ENCODE measurements at places on chromosomes 4 and X. TPM values are rescaled to one million over a fixed set of nuclear protein-coding genes. Genes with fewer than 3 reads are reported as not detected.

DNA sequence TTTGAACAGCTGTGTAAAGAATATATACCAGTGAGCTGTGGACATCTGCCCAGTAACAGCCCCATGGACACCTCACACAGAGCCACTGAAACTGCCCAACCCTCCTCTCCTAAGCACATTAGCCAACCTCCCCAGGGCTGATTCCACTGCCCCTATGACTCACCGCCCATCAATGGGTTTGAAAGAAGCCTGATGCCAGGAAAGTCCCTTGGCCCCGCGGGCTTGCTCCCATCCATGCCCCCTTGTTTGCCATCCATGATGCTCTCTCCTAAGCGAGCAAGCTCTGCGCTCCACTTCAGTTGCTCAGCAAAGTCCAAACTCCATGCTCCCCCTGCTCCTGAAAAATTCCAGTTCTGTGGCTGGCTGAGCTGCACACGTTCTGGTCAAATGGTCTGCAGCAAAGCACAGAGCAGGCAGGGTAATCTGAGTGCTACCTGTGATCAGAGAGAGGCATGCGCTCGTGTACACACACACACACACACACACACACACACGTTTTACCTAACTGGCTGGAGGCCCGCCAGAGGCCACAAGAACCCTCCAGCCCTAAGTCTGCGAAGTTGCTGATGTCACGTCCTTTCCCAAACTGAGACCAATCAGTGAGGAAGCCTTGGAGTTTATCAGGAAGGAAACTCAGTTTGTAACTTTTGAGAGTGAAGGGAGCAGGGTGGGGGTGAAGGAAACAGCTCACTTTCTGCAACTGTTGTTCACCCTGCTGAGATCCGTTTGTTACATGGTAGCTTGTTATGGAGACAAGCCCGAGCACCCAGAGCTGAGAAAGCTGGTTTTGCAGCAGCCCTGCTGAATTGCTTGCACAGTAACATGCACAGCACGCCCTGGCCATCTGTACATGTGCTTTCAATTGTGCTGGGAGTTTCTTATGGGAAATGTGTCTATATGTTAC lies at the start of gene ASB9:
Gene ASB9, minus strand, starts transcription at position 466 of the 904 bp plus-strand sequence. Its CDS starts 209 bp downstream, at position 257.
- peak; percentile 38 for DNase-seq

DNA sequence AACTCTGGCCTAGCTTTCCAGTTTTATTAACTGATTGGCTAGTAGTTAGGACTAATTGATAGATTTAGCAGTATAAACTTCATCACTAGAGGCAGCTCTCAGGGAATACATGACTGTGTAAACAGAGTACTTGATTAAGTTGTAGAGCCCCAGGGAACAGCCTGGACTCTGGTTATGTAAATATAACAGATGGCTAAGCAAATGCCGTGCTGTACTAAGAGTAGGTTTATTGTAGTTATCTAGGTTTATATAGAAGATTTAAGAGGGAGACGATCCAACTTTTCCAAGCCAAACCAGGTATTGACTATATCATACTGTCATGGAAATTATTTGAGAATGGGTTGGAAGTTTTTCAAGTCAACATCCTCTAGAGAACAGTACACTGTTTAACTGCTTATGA lies 463.4 kb upstream of the GRID2 start:
- no peak for DNase-seq

GRCh38 chr4:13992041-13992440 lies 364.5 kb upstream of the BOD1L1 start:
- no peak for DNase-seq

DNA sequence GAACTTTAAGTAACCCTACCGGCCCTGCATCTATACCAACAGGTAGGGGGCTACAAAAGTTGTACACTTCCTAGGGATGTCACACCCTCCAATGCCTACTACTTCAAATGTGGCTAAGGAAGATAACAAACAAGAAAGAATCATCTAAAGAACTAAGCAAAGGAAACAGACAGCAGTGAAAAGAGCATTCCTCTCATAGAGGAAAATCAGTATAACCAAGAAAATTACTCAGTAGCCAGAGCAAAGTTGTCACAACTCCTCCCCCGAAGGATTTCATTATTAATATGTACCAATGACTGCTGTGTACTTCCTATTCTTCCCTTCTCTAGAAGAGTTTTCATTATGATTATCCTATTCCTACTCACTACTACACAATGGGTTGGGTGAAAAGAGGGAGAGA lies 12.6 kb downstream of the ANKRD17 start:
- no peak for DNase-seq

Gene PALLD
- polyA plus RNA-seq = 171 TPM

GRCh38 chr4:36601864-36602495 lies 320.6 kb downstream of the DTHD1 start:
- no peak for DNase-seq

DNA sequence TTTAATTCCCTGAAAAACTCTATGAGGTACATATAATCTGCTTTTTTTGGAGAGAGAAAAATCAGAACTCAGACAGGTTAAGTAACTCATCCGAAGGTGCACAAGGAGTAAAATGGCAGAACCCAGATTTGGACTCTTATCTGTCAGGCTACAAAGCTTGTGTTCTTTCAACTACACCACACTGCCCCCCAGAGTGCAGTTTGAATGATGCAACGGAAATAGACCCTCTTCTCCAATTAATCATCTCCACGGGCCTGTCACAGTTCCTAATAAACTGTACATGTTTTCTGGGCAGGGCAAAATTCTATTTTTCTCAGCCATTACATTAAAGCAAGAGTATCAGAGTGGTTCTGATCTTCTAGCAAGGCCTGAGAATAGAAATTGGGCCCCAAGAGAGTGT lies 35.3 kb upstream of the DCX start:
- no peak for DNase-seq

- no peak for DNase-seq
These were observed 131.8 kb downstream of the GLRA3 start for GRCh38 chr4:174697202-174697601.

Gene RAB33A
- 0.85 TPM for polyA plus RNA-seq

GRCh38 chr4:78544678-78545077 lies 6.9 kb upstream of the ANXA3 start:
- no peak for DNase-seq

Gene ACOT9
- 45.9 TPM for polyA plus RNA-seq

Gene POF1B
- 0.36 TPM for polyA plus RNA-seq

GRCh38 chrX:118215346-118215745 lies 98.7 kb upstream of the KLHL13 start:
- DNase-seq = no peak

Gene GABRG1
- 0.14 TPM for polyA plus RNA-seq

Gene UGT2B28
- 0.13 TPM for polyA plus RNA-seq

Gene ARSH
- not detected for polyA plus RNA-seq

- DNase-seq = no peak
These were observed 500.5 kb upstream of the FTHL17 start for GRCh38 chrX:31572360-31572759.

Gene TBC1D9
- polyA plus RNA-seq = 60.2 TPM

Gene GPR82
- 0.08 TPM for polyA plus RNA-seq

GRCh38 chrX:43557792-43558191 lies 98.3 kb upstream of the MAOA start:
- peak; percentile 34 for DNase-seq

GRCh38 chr4:184280591-184281071 lies 63.0 kb upstream of the ENPP6 start:
- no peak for DNase-seq

Gene GABRB1
- 0.78 TPM for polyA plus RNA-seq

Gene FGD1
- 22.8 TPM for polyA plus RNA-seq

GRCh38 chrX:133250184-133251100 lies 32.3 kb upstream of the TFDP3 start:
- no peak for DNase-seq

DNA sequence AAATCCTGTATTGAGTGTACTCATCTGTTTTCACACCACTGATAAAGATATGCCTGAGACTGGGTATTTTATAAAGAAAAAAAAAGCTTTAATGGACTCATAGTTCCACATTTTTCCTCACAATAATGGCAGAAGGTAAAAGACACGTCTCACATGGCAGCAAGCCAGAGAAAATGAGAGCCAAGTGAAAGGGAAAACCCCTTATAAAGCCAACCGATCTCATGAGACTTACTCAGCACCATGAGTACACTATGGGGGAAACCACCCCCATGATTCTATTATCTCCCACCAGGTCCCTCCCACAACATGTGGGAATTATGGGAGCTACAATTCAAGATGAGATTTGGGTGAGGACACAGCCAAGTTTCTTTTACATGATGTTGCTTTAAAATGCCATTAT lies 171.9 kb downstream of the GALNTL6 start:
- DNase-seq = no peak

DNA sequence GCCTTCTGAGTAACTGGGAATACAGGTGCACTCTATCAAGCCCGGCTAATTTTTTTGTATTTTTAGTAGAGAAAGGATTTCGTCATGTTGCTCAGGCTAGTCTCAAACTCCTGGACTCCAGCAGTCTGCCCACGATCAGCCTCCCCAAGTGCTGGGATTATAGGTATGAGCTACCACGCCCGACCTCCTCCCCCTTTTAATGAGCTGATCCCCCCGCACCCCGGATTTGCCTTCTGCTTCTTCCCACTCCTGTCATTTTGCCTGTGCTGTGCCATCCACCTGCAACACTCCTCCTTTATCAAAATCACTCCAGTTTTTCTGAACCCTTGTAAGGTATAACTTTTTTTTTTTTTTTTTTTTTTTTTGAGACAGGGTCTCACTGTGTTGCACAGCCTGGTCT lies 33.4 kb downstream of the SPINK2 start:
- DNase-seq = no peak

Gene ZRSR2
- 19.9 TPM for polyA plus RNA-seq

DNA sequence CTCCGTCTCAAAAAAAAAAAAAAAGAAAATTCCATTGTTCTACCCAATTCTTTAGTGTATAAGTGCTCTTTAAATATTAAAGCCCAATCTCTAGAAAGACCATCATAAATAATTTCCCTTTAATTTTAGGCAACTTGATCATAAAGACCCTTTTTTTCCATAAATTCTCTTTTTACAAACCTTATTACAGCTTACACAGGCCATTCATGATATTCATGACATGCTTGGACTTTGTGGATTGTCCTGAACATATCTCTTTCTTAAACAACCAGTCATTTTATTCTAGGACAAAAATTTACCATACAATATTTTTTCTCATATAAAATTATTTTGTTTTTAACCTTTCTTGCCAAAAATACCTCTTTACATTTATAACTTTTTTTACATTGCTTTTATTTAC lies 30.5 kb downstream of the TLR8 start:
- no peak for DNase-seq

Gene NOX1
- 0.52 TPM for polyA plus RNA-seq

DNA sequence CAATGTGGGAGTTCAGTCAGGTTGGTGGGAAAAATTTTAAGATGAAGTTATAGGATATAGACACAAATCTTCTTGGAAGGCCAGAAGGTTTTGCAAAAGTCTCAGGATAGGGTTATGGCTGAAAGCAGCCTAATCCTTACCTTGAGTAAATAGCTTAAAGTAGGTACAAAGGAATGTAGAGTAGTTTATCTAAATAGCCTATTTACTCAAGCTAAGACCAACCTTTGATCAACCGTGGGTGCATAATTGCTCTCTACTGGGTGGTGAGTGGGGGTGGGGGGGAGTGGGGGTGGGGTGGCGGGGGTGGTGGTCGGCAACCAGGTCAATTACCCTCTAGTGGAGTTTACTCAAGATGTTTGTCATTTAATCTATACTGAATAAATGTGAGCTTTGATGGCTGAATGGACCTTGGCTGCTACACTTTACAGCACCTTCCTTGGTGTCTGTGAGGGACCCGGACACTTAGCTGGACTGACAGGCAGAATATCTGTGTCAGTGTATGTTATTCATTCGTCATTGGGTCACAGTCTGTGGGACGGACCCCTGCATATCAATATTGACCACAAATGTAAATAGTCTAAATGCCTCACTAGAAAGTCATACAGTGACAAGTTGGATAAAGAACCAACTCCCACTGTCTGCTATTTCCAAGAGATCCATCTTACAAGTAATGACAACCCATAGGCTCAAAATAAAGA lies 545.7 kb upstream of the PABPC4L start:
- no peak for DNase-seq

- no peak for DNase-seq
These were observed 129.4 kb upstream of the ACSL4 start for GRCh38 chrX:109862433-109862832.

Gene DSPP
- not detected for polyA plus RNA-seq

- no peak for DNase-seq
These were observed 23.6 kb downstream of the CA5B start for GRCh38 chrX:15761564-15762191.

GRCh38 chr4:40322811-40323210 lies 12.3 kb upstream of the CHRNA9 start:
- no peak for DNase-seq

GRCh38 chr4:128707864-128708263 lies 101.6 kb upstream of the JADE1 start:
- no peak for DNase-seq

DNA sequence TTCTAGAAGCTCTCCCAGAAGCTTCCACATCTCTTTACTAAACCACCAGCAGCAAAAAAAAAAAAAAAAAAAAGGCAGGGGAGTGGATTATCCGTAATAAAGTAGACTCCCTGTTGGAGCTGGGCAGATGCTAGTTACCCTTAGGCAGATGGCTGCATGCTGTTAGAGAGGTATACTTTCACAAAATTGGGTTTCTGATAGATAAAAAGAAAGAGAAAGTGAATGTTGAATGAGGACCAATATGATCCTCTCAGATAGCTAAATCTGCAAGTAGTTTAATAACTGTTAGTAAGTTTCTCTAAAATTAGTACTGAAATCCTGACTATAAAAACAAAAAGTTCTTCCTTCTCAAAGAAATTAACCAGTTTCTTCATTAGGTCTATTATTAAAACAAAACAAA lies 195.4 kb downstream of the ANAPC10 start:
- DNase-seq = no peak

Gene ATP5ME
- 367 TPM for polyA plus RNA-seq

Gene CENPVL1
- 0.30 TPM for polyA plus RNA-seq

DNA sequence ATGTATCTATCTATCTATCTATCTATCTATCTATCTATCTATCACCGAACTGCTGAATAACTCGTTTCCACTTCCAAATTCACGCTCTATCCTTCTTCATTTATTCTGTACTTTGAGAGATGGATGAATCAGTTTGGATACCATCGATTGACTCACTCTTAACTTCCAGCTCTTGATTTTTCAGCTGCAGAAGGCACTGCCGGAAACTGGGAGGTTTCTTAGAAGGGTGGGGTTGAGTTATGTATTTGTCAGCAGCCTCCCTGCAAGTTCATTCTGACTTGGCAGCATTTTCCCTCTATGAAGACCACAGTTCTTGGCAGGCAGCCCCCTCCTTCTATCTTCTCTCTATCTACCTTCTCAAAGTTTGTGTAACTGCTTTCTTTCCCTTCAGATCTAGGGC lies 112.0 kb upstream of the MAGEB18 start:
- DNase-seq = no peak

DNA sequence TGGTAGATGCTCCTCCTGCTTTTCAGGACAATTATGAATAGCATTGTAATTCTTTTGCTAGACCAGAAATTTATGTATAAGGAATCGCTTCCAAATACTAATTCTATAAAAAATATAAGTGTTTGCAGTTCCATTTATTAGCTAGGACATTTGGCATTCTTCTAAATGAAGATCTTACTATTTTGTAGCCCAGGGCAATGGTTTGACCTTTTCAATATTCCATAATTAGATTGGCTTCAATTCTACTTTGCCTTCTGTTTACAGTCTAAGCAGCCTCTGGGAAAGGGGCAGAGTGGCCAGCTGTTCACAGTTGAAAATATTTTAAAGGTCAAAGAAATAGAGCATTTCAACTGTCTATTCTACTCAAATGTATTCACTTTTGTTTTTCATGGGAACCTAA lies 912.1 kb upstream of the GRIA3 start:
- DNase-seq = no peak

GRCh38 chr4:176453079-176453478 lies 133.3 kb downstream of the SPCS3 start:
- DNase-seq = no peak

Gene SATL1
- polyA plus RNA-seq = 0.58 TPM

All from left renal cortex interstitium (tissue), 4 donors.